Fibroblast of skin of back (primary cell): ENCODE measurements at places on chromosomes 7 and 10.
A peak's percentile ranks its signal among the peaks of the same experiment; 100 is the strongest.

DNA sequence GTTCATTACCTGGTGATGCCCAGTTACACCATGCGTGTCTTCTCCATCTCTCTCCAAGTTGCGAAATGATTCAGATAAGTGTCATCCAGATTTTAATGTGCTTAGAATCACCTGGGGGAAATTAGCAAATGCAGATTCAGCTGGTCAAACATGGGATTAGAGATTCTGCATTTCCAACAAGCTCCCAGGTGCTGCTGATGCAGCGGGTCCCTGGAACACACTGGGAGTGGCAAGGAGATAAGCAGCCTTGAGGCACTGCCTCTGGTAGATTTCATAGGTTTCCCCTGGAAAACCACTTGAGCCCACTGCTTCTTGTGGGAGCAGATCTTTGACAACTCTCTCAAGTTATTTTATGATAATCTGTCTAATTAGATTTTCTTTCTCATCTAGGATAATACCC, 196.0 kb upstream of the C7orf33 start:
- no peak for DNase-seq

DNA sequence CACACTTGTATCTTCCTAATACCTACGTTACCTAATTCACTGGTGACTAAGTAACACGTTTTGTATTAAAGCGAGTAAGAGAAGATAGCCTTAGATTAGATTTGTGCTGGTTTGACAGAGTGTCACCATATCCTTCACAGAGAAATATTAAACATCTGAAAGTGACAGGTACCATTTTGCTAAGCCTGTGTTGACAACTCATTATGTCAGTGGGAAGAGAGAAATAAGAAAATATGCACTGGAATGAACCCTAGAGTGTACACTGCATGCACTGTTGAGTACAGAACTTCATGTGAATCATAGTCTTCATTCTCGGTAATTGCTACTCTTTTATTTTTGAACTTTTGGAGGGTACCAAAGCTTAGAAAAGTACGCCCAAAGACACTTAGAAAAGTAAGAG, 10.9 kb downstream of the PRKG1 start:
- no peak for DNase-seq

DNA sequence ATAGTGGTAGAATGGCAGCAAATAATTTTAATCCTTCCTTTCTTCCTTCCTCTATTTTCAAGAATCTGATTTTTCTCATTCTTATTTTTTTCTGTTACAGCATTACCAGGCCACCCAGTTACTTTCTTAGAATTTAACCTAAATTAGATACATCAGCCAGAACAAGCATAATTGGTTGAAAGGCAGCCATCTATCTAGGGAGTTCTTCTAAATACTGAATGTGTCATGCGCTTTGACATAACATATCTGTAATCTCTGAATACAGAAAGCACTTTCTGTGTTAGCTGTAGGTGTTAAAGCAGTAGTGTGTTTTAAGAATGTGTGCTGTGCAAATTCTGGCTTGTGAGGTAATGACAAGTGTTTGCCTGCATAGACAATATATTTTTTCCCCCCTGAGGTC, 97.3 kb downstream of the BTRC start:
- no peak for DNase-seq

- DNase-seq, result no peak
These were observed 6.9 kb upstream of the ZKSCAN1 start for GRCh38 chr7:100008525-100008924.

GRCh38 chr7:122038904-122039303, 105.1 kb downstream of the AASS start:
- peak; percentile 18 for DNase-seq

DNA sequence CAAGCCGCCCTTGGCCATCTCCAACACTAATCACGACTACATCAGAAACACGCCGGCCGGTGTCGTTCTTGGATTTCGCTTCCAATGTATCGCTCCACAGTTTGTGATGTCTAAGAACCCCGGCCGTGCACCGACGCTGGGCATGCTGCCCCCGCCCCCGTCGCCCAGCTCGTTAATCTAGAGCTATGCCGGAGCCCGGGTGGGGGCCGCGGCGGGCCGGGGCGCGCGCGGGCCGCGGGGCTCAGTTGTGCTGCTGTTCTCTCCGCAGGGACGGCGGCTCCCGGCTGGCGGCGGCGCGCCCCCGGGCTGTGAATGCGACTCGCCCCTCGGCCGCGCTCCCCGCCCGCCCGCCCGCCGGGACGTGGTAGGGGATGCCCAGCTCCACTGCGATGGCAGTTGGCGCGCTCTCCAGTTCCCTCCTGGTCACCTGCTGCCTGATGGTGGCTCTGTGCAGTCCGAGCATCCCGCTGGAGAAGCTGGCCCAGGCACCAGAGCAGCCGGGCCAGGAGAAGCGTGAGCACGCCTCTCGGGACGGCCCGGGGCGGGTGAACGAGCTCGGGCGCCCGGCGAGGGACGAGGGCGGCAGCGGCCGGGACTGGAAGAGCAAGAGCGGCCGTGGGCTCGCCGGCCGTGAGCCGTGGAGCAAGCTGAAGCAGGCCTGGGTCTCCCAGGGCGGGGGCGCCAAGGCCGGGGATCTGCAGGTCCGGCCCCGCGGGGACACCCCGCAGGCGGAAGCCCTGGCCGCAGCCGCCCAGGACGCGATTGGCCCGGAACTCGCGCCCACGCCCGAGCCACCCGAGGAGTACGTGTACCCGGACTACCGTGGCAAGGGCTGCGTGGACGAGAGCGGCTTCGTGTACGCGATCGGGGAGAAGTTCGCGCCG, 1.9 kb downstream of the VWC2 start:
- no peak for DNase-seq

DNA sequence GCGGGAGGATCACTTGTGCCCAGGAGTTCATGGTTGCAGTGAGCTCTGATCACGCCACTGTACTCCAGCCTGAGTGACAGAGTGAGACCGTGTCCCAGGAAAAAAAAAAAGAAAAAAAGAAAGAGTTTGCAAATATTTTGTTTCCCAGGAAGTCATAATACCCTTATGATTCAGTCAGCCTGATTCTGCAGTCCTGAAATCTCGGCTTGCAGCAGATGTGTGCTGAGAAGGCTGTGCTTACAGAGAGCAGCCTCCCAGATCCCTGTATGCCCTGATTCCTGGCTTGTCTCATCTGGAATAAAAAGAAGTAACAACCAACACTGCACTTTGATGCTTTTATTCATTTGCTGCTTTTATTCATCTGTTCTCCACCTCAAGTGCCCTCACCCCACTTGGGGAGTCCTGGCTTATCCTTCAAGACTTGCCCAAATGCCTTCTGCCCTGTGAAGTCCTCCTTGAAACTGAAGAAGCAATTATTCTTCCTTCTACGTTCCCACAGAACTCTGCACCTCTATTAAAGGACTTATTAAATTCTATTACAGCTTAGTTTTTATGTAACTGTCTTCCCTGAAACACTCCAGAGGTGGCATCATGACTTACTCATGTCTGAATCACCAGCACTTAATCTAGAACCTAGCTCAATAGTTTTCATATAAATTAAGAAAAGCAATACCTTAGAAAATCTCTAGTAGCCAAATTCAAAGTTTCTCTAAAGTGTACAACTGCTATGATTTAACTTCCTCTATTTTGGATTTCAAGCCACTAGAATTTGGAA, 27.7 kb upstream of the BPGM start:
- peak; percentile 78 for DNase-seq

GRCh38 chr10:87615856-87616255, 43.8 kb upstream of the PAPSS2 start:
- no peak for DNase-seq

DNA sequence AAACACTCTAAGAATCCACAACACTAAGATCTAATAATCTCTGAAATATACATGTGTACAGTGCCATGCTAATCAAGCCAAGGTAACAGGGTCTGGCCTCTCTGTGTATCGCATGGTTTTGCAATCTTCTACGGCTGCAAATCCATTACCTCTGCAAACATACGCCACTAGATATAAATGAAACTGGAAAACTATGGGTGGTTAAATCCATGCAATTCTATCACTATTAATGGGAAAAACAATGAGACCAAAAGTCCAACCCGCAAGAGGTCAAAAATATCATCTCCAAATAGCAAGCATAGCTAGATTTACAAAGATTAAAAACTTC, 23.0 kb downstream of the SGCE start:
- DNase-seq, result no peak
